ENCODE measurements at places on chromosomes 11 and 22.
A peak's percentile ranks its signal among the peaks of the same experiment; 100 is the strongest.

DNA sequence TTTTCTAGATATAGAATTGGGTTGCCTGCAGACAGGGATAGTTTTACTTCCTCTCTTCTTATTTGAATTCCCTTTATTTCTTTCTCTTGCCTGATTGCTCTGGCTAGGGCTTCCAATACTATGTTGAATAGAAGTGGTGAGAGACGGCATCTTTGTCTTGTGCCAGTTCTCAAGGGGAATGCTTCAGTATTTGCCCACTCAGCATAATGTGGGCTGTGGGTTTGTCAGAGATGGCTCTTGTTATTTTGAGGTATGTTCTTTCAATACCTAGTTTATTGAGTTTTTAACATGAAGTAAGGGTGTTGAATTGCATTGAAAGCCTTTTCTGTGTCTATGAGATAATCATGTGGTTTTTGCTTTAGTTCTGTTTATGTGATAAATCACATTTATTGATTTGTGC is 273.9 kb upstream of the CHORDC1 start:
- no peak for DNase-seq

DNA sequence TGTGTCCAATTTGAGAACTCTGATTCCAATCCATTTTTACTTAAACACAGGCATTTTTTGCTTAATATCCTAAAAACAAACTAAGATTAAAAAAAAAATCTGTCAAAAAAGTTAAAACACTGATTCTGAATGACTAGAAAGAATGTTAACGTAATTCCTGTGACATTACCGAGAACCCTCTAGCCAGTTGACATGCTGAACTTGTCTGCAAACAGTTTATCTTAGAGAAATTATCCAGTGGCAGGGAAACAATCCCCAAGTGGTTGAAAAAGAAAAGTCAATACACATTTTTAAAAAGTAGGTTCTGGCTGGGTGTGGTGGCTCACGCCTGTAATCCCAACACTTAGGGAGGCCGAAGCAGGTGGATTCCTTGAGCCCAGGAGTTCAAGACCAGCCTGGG is 11.6 kb downstream of the KMT5B start:
- no peak for DNase-seq

- no peak for DNase-seq
Measured at GRCh38 chr22:45516923-45517675, 14.4 kb downstream of the FBLN1 start.

GRCh38 chr22:17152340-17152739 is 6.7 kb downstream of the HDHD5 start:
- DNase-seq, result no peak

GRCh38 chr11:44016131-44016530 is 31.6 kb upstream of the ACCSL start:
- no peak for DNase-seq

DNA sequence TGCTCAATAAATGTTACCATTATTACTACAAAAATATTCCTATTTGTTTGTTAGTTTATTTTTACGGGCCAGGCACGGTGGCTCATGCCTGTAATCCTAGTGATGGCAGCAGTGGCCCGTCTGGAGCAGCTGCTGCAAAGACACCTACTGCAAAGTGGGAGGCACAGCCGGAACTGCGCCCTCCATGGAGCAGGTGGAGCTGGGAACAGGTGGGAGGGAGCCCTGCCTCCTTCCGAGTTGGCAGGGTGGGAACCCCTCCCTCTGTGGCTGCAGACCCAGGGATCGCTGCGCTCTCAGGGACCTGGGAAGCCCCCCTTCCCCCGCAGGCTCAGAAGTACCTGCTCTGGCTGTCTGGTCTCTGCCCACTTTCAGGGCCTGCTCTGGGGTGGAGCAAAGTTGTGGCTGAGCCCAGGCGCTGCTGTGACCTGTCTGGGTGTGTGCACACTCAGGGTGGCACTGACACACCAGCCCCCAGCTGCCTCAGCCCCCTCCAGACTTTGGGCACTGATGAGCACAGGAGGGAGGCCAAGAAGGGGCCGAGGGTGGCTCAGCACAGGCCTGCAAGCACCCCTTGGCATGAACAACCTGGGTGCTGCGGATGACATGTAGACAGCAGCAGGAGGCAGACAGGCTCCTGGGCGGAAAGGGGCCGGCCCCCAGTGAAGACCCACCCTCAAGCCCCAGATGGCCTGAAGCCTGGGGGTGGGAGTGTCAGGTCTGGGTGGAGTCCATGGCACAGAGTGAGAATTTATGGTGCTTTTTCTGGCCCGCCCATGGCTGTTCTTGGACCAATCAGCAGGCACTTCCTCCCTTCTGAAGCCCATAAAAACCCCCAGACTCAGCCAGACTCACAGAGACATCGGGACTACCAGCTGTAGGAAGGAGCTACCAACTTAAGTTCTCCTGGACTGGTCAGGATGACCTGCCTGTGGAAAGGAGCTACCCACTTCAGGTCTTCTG is 103.7 kb upstream of the CLMP start:
- no peak for DNase-seq

DNA sequence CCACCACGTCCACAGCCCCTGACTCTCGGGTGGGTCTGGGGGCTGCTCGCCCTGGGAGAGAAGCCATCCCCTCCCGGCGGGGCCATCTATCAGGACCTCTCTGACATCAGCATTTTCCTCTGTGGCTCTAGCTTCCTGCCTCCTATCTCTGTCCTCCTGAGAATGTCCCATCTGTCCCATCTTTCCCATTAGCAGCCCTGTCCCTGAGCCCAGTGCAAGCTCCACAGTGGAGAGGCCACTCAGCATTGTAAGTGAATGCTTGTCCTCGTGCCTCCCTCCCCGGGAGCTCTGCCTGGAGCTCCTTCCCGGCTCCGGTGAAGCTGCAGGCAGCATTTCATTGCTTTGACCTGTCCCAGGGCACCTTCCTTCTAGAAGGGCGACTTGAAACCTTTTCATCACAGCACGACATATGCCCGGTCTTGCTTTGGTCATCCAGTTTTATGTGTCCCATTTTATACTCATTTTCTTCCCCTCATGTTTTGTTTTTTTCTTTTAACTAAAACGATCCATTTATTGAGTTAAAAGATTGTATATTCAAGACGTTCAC is 49.7 kb downstream of the RTN4R start:
- DNase-seq, result no peak

DNA sequence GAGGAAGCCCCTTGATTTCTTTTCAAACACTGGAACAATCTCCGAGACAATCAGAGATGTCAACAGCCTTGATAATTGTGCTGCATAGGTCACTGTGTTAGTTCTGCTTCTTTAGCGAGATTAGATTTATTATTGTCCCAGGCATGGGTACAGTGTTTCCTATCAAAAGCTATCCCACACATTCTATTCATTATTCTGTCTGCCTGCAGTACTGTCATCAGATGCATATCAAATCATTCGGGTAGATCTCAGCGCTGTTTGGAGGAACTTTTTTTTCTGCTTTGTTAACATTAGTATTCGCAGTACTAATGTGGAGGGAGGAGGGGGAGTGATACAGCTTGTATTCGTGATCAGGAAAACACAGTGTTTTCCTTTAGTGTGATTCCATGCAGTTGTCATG is 208.0 kb downstream of the C11orf91 start:
- DNase-seq, result no peak

DNA sequence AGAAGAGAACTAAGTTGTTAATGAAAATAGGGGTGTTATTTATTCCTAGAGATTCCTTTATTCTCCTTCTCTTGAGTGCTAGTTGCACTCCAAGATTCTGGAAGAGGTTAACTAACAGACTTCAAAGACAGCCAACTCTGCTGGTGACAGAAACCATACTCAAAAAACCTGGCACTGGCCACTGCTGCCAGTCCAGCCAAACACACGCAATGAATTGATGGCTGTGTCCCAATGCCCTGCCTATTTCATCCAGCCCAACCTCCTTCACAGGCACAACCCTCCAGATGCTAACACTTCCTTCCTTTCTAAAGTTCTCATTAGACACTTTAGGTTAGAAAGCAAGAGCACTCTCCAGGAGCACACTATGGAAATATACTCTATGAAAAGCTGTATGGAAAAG is 150.8 kb upstream of the C11orf58 start:
- no peak for DNase-seq

DNA sequence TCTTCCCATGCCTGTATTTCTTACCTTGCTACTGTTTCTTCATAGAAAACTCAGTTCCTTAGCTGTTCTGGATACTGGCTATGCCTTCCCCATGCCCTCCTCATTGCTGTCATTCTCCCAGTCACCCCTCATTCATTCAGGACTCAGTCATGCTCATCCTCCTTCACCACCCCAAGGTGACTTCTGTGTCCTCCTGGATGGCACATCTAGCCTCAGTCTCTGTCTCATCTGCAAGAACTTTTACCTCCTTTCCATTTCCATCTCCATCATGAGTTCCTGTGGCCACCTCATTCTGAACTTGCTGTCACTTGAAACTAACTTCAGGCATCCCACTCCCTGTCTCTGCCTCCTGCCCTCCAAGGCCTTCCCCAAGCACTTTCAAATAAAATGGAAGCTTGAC is 42.3 kb downstream of the PANX1 start:
- no peak for DNase-seq

GRCh38 chr11:71530602-71531001 is 3.5 kb downstream of the KRTAP5-7 start:
- DNase-seq, result no peak

GRCh38 chr22:28488825-28489224 is 190.8 kb downstream of the TTC28 start:
- DNase-seq, result no peak

GRCh38 chr11:99631618-99632017 is 610.9 kb downstream of the CNTN5 start:
- no peak for DNase-seq

DNA sequence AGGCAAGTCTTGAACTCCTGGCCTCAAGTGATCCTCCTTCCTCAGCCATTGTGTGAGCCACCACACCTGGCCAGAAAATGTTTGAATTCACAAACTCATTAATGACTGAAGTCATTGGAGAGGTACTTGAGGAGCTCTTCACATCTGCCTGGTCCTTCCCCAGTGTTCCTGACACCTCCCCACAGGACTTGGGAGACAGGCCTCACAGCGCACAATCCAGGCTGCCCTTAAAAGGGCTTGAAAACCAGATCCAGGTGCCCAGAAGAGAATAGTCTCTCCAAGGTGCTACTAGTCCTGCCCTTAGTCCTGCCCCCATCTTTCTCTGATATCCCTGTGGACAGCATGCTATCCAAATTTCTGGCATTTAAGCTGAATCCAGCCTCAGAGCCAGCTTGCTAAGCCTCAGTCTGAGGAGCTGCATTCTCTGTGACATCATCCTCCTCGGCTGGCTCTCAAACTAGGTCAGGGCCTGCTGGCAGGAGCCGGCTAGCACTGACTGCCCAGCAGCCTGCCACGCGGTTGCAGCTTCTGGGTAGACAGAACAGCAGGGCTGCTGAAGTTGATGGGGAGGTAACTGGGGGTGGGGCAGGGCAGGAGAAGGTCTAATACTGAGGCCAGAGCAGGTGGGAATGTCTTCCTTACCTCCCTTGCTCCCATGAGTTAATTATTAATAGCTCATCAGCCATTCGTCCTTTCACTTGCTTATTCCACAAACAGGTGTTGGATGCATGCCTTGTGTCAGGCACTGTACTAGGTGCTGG is 35.3 kb upstream of the NECTIN1 start:
- no peak for DNase-seq

DNA sequence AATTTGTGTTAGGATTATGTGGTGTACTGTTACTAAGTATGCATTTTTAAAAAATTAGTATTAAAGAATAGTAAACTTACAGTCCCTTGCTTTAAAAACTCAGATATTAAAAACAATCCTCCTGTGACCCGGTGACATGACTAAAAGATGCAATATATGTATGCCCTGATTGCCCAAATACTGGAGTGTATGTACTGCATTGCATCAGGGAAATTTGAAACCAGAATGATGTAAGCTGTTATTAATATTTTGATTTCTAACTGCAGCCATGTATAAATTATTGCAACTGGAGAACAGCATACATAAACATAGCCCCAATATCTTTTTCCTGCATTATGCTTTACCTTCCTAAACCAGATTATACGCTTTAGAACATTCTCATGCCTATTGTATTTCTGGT is 3.7 kb upstream of the HSPA8 start:
- DNase-seq, result no peak

- no peak for DNase-seq
Measured at GRCh38 chr22:49951000-49951677, 9.4 kb upstream of the PIM3 start.

GRCh38 chr11:127037596-127037995 is 37.0 kb upstream of the KIRREL3 start:
- DNase-seq, result no peak

DNA sequence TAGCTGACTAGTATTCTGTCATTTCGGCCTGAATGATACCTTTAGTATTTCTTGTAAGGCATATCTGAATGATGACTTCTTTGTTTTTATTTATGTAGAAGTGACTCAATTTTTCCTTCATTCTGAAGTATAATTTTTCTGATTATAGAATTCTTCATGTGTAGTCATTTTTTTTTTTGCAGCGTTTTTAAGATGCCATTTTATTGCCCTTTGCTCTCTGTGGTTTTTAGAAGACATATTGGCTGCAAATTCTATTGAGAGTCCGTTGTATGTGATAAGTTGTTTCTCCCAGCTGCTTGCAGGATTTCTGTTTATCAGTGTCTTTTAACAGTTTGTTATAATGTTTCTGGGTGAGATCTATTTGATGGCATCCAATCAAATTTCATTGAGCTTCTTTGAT is 1224.8 kb downstream of the JRKL start:
- no peak for DNase-seq

GRCh38 chr11:122701143-122701542 is 45.6 kb downstream of the UBASH3B start:
- DNase-seq, result peak; percentile 58

DNA sequence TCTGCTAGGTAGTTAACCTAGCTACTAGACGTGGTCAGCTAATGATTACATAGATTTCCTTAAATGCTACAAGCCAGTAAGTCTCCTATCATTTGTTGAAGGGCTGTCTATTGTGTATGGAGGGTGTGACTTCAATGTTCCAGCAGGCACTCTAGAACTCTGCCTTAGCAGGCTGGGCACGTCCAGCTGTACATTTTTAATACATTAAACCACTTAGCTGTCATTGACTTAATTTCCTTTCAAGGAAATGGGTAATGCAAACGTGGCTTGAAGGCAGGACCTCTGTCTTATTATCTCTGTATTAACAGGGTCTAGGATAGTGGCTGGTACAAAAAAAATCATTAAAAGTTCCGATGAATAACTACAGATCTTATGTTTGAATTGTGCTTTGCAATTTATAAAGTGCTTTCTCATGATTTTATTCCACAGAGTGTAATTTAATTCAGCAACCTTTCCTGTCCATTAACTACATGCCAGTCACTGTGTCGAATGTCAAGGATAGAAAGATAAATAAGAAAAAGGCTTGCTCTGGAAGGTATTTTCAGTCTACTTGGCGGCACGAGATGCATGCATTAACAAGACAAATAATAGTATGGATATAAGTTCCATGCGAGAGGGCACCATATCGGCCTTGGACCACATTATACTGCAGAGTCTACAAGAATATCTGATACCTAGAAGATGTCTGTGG is 60.3 kb downstream of the APOL3 start:
- DNase-seq, result no peak

GRCh38 chr11:6576471-6577373 is 26.7 kb downstream of the RRP8 start:
- DNase-seq, result no peak
